Stimulated activated naive B cell treated with anti-CD40 and anti-IgM and Interleukin-4, amounts not matched to agents 10 μg/mL and 1 μg/mL and 100 μg/mL, for 72 hours (primary cell): ENCODE measurements at places on chromosomes 5 and 9.

GRCh38 chr5:125050926-125051325 lies 304.5 kb upstream of the ZNF608 start:
- no peak overlapping the region for H3K4me3 ChIP-seq
- no peak for DNase-seq
- peaks cover 1% of the 10 kb centered on the region for H3K4me1 ChIP-seq
- no peak overlapping the region for H3K27ac ChIP-seq
- H3K27me3 ChIP-seq: no peaks in the 10 kb centered on the region

- no peaks in the 10 kb centered on the region for H3K27me3 ChIP-seq
These were observed 75.4 kb upstream of the CDKN2B start for GRCh38 chr9:22084336-22085035.

DNA sequence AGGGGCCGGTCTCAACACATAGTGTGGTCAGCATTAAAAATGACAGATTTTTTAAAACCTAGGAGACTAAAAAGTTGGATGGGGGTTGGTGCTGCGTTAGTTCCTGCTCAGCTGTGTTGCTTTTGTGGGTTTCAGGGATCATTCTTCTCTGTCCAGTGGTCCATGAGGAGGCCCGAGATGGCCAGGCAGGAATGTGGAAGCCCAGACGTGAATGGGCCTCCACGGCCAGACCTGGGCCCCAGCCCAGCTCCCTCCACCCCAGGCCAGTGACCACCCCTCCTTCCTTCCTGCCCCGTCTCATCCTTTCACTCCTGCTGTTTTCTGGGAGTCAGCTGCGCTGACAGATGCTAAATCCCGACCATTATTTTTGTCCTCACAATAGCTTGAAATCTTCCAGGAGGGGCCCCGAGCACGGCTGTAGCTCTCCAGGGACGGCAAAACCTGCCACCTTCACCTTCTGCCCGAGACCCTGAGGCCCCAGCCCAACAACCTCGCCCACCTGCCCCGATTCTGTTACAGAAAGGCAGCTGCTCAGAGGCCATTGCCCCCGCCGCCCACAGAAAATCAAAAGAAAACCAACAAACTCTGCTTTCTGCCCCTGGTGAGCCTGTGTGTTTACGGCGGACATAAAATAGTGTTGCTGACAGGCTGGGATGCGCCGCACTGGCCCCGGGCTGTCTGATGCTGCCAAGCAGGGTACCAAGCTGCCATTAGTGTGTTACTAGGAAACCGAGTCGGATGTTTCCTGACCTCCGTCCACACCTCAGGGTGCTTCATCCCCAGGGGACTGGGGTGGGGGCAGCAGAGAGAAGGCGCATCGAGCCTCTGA lies 83.7 kb upstream of the SARDH start:
- DNase-seq: peak; percentile 64
- H3K27me3 ChIP-seq: no peaks in the 10 kb centered on the region
- peaks cover 61% of the 10 kb centered on the region for H3K4me1 ChIP-seq
- peak overlapping the region; percentile 98 for H3K27ac ChIP-seq

GRCh38 chr5:135578685-135579341 lies at the start of gene CXCL14:
Gene CXCL14, minus strand, starts transcription at chr5:135578991. Its CDS starts 213 bp downstream, at chr5:135578778.
- no peak within 1 kb of the TSS for H3K4me3 ChIP-seq
- DNase-seq: no peak
- H3K4me1 ChIP-seq: peaks cover 4% of the 10 kb centered on the region
- H3K27me3 ChIP-seq: peaks cover 52% of the 10 kb centered on the region
- no peak within 1 kb of the TSS for H3K27ac ChIP-seq
- H3K36me3 ChIP-seq: no peaks in the 10 kb centered on the region

DNA sequence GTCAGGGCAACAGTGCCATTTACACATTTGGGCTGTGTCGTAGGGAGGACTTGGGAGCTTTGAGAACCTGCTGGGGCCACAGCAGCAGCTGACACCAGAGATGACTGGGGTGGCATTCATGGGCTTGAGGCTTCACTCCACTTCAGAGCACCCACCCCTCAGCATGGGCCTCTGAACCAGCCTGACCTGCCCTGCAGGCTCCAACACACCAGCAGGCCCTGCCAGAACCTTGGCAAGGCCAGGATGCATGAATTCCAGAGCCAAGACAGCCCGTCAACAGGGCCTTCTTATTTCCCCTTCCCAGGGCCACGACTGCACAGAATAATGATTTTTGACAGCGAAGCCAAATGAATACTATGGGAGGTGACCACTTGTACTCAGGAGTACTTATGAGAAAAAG lies 77.0 kb downstream of the SMIM23 start:
- H3K4me3 ChIP-seq: no peak overlapping the region
- H3K36me3 ChIP-seq: peaks cover 59% of the 10 kb centered on the region
- no peak overlapping the region for H3K27ac ChIP-seq
- peaks cover 32% of the 10 kb centered on the region for H3K4me1 ChIP-seq

- H3K36me3 ChIP-seq: no peaks in the 10 kb centered on the region
- H3K27me3 ChIP-seq: no peaks in the 10 kb centered on the region
- DNase-seq: no peak
- no peak overlapping the region for H3K4me3 ChIP-seq
These were observed 250.3 kb downstream of the ASTN2 start for GRCh38 chr9:117164512-117164911.

- H3K27ac ChIP-seq: no peak overlapping the region
- DNase-seq: no peak
- H3K27me3 ChIP-seq: no peaks in the 10 kb centered on the region
- peaks cover 62% of the 10 kb centered on the region for H3K36me3 ChIP-seq
These were observed 29.8 kb downstream of the SPIN1 start for GRCh38 chr9:88418025-88418424.

DNA sequence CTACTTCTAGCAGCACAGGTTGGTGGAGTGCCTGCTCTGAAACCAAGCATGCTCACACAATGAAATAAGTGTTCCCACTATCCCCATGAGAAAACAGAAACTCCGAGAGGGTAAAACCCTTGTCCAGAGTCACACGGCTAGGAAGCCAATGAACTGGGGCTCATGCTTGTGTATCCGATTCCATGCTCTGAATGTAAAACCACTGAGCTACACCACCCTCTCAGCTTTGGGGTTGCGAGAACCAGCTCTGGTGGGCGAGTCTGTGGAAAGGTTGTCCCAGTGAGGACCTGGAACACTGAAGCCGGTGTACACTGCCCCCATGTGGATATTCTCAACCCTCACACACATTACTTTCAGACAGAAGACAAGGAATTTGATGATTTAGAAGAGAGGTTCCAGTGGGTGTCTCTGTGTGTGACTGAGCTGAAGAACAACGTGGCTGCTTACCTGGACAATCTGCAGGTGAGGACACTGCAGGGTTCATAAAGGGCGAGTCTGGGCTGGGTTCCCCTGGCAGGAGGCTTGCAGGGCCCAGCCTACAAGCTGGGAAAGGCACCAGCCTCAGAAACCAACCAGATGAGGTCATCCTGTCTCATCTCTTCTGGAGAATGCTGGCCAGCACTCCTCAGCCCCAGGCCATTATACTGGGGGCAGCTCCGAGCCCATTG lies 37.4 kb downstream of the ARHGEF37 start:
- no peaks in the 10 kb centered on the region for H3K27me3 ChIP-seq
- DNase-seq: no peak
- H3K36me3 ChIP-seq: no peaks in the 10 kb centered on the region
- peaks cover 13% of the 10 kb centered on the region for H3K4me1 ChIP-seq

DNA sequence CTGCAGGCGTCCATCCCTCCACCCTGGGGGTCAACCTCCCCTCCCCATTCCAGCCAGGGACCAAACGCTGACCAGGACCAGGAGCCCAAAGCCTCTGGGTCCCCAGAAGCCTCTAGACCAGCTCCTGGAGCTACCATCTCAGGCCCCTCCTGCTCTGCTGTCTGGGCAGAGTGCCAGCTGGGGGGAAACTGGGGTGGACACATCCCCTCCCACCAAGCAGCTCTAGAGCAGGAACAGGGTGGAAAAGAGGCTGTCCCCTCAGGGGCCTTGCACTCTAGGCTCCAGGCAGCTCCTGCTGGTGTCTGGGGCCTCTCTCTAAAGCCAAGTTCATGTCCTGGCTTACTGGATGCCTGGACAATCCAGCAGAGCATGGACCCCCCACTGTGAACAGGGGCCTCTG lies 4.4 kb downstream of the SSNA1 start:
- peaks cover 27% of the 10 kb centered on the region for H3K36me3 ChIP-seq
- no peak overlapping the region for H3K4me3 ChIP-seq
- H3K27ac ChIP-seq: no peak overlapping the region
- H3K27me3 ChIP-seq: no peaks in the 10 kb centered on the region

DNA sequence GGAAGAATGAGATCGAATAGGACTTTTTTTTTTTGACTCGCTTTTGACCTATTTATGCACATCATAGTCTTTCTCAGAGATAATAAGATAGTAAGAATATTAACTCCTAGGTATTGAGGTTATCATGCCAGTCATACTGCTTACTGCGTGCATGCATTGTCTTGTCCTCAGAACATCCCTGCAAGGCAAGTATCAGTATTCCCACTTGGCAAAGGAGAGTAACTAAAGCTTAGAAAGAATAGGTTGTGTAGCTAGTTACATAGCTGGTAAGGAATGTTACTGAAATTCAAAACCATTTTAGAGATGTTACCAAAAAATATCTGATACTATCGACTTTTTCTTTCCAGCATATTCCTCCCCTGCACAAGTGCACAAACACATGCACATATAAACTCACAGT lies 296.1 kb upstream of the CLINT1 start:
- no peaks in the 10 kb centered on the region for H3K36me3 ChIP-seq
- no peak for DNase-seq
- H3K27me3 ChIP-seq: no peaks in the 10 kb centered on the region
- no peak overlapping the region for H3K4me3 ChIP-seq
- no peak overlapping the region for H3K27ac ChIP-seq

DNA sequence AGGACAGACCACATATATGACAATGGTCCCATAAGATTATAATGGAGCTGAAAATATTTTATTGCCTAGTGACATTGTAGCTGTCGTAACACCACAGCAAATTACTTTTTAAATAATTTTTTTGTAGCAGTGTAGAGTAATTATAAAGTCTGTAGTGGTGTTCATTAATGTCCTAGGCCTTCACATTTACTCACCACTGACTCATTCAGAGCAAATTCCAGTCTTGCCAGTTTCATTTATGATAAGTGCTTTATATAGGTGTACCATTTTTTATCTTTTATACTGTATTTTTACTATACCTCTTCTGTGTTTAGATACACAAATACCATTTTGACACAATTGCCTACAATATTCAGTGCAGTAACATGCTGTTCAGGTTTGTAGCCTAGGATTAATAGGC lies 67.6 kb downstream of the TLE4 start:
- no peaks in the 10 kb centered on the region for H3K27me3 ChIP-seq
- peaks cover 62% of the 10 kb centered on the region for H3K36me3 ChIP-seq
- H3K27ac ChIP-seq: no peak overlapping the region
- H3K4me1 ChIP-seq: peaks cover 18% of the 10 kb centered on the region
- no peak overlapping the region for H3K4me3 ChIP-seq

DNA sequence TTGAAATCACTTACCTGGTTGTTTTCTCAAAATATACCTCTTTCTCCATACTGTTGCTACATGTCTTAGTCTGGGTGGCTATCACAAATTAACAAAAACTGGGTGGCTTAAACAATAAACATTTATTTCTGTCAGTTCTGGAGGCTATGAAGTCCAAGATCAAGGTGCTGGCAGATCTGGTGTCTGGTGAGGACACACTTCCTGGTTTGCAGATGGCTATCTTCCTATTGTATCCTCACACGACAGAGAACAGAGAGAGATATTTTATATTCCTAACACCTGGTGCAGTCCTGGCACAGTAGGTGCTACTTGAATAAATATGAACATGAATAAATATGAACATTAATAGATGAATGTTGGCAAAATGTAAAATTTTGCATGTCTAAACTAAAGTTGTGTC lies 164.3 kb upstream of the ACOT12 start:
- H3K4me1 ChIP-seq: peaks cover 20% of the 10 kb centered on the region
- H3K4me3 ChIP-seq: no peak overlapping the region
- no peaks in the 10 kb centered on the region for H3K27me3 ChIP-seq
- H3K27ac ChIP-seq: peak overlapping the region; percentile 31

- DNase-seq: no peak
- no peaks in the 10 kb centered on the region for H3K36me3 ChIP-seq
- peaks cover 8% of the 10 kb centered on the region for H3K4me1 ChIP-seq
- no peak overlapping the region for H3K27ac ChIP-seq
- H3K27me3 ChIP-seq: no peaks in the 10 kb centered on the region
These were observed 59.1 kb downstream of the GALNT12 start for GRCh38 chr9:98866435-98867102.

DNA sequence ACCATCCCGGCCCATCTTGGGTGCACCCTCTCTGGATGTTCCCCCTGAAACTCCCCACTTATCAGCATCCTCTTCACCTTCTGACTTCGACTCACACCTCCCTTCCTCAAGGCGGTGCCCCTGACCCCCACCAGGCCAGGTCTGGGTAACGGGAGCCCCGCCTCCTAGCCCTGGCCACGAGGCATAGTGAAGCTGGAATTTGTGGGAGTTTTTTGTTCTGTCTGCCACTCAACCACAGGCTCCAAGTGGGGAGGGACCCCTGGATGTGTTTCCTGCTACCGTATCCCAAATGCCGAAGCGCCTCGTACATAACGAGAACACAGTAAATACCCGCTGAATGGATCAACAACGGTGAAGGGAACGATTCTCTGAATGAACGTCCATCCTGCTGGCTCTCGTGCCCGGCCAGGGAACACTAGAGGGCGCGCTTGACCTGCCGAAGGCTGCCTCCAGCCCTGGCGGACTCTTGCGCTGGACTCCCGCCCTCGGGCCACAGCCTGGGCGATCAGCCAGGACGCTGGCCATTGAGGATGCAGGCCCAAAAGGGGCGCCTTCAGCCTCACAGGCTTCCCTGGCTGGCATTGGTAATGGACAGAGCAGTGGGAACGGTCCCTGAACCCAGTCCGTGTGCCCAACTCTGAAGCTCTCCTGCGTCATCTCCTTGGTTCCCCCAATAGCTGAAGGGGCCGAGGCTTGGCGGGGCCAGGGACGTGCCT lies 47.3 kb upstream of the PHYKPL start:
- H3K4me1 ChIP-seq: peaks cover 8% of the 10 kb centered on the region
- no peak overlapping the region for H3K27ac ChIP-seq
- H3K4me3 ChIP-seq: no peak overlapping the region
- DNase-seq: peak; percentile 55
- H3K27me3 ChIP-seq: peaks cover 35% of the 10 kb centered on the region

DNA sequence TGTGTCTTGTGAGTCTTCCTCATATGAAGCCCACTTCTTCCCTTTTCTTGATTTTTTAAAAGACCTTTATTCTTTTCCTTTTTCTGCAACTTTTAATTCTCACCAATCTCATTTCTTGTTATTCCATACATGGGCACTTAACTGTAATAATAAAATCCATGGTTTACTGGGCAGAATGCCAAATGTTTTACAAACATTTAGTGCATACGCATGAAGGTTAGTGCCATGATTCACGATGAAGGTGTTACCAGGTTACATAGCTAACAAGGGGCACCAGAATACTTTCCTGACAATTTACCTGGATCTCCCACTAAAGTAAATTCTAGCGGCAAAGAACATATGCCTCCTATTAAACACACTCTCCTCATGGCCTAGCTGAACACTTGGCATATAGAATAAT lies 28.5 kb downstream of the MAN2A1 start:
- H3K4me1 ChIP-seq: peaks cover 7% of the 10 kb centered on the region
- DNase-seq: no peak
- no peak overlapping the region for H3K4me3 ChIP-seq
- H3K27me3 ChIP-seq: no peaks in the 10 kb centered on the region

DNA sequence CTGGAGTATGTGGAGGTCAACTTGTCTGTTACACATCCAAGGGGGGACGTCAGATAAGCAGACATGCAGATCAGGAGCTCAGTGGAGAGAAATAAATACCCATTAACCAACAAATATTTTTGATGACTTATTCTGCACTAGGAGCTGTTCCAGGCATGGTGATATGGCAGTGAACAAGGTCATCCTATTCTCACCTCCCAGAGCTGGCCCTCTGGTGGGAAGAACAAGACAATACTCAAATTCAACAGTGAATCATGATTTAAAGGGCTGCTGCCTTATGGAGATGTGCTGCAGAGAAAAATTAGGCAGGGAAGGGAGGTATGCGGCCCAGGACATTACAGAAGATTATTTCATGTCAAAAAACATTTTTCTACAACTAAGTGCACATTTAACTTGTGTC lies 36.5 kb downstream of the SYK start:
- H3K4me3 ChIP-seq: no peak overlapping the region
- no peaks in the 10 kb centered on the region for H3K27me3 ChIP-seq
- H3K4me1 ChIP-seq: peaks cover 53% of the 10 kb centered on the region
- DNase-seq: no peak
- peaks cover 40% of the 10 kb centered on the region for H3K36me3 ChIP-seq
